ENCODE measurements at places on chromosomes 13 and 19.

GRCh38 chr19:36604656-36605100 is 435 bp upstream of the ZNF382 start:
- DNase-seq: peak; percentile 39

DNA sequence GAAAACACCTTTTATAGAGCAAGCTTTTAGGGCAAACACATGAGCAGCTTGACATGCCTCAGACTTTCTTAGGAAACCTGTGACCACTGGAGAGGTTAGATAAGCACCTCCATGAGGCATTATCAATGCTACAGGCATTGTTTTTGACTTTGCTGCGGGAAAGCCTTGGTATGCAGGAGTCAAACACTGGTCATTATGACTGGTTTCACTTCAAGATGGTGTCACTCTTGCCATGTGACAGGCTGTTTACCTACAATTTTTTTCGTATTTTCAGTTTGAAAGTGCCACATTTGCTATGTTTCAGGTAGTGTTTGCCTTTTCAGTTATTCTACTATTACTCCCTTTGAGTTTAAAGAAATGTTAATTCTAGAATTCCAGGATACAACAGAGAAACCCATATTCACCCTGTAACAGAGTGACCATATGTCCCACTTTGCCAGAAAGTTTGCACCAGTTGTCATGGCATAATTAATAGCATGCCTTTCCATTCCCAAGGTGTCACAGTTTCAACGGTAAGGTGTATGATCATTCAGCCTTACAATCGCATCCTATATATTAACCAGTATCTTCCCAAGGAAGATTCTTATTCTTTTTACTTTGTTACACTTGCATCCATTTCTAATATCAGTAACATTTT is 33.0 kb downstream of the USP12 start:
- DNase-seq: no peak

- no peak for DNase-seq
These were observed 100.7 kb downstream of the CRYL1 start for GRCh38 chr13:20424949-20425348.

GRCh38 chr13:32639502-32640105 is 53.4 kb downstream of the PDS5B start:
- DNase-seq: peak; percentile 33

- no peak for DNase-seq
These were observed 392.1 kb downstream of the EFNB2 start for GRCh38 chr13:106143392-106143791.

DNA sequence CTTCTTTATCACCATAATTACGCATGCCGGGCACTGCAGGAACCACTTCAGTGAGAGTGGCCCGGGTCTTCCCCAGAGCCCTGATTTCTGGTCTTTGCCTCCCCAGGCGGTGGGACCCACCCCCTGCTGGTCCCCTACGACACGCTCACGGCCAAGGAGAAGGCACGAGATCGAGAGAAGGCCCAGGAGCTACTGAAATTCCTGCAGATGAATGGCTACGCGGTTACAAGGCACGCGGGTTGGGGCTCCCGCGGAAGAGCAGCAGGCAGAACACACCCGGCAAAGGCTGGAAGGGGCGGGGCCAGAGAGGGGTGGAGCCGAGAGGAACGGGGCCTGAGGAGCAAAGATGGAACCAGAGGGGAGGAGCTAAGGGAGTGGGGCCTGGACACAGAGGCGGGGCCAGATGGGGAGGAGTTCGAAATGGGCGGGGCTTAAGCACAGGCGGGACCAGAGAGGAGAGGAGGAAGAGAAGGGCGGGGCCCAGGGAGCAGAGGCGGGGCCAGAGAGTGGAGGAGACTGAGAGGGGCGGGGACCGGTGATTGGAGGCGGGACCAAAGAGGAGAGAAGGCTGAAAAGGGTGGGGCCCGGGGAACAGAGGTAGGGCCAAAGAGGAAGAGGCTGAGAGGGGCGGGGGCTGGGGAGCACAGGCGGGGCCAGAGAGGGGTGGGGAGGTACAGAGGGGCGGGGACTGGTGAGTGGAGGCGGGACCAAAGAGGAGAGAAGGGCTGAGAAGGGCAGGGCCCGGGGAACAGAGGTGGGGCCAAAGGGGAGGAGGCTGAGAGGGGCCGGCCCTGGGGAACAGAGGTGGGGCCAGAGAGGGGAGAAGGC is 73.4 kb downstream of the RYR1 start:
- no peak for DNase-seq

DNA sequence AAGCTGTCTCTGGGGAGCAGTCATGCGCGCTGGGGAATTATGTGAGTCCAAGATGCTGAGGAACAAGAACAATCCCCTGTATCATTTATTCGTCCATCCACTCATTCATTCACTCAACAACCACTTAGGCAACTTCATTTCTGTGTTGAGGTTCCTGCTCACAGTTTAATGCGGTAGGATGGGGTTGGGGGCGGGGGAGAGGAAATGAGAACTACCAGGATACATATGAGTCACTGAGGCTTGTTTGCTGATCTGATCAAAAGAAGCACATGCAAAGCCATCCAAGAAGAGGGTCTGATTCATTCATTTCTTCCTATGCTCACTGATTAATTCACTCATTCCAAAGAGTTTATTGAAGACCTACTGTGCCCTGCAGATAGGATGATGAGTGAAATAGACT is 20.9 kb downstream of the ZNF536 start:
- no peak for DNase-seq

DNA sequence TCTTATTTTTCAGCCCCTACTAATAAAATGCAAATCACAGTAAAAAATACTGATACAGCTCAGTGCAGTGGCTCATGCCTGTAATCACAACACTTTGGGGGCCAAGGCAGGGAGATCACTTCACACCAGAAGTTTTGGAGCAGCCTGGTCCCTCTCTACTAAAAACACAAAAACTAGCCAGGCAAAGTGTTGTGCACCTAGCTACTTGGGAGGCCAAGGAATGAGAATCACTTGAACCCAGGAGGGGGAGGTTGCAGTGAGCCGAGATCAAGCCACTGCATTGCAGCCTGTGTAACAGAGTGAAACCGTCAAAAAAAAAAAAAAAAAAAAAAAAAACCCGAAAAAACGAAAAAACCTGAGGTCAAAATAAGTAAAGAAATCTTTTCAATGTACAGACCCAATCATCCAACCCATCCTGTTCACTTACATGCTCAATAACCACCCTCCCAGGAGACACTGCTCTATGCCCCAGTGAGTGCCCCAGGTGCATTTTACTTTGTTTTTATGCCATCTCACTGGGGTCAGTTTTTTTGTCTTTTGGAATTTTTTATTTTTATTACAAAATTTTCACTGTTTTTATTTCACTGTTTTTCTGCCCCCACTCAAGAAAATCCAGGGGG is 107.0 kb downstream of the ZNF486 start:
- no peak for DNase-seq

DNA sequence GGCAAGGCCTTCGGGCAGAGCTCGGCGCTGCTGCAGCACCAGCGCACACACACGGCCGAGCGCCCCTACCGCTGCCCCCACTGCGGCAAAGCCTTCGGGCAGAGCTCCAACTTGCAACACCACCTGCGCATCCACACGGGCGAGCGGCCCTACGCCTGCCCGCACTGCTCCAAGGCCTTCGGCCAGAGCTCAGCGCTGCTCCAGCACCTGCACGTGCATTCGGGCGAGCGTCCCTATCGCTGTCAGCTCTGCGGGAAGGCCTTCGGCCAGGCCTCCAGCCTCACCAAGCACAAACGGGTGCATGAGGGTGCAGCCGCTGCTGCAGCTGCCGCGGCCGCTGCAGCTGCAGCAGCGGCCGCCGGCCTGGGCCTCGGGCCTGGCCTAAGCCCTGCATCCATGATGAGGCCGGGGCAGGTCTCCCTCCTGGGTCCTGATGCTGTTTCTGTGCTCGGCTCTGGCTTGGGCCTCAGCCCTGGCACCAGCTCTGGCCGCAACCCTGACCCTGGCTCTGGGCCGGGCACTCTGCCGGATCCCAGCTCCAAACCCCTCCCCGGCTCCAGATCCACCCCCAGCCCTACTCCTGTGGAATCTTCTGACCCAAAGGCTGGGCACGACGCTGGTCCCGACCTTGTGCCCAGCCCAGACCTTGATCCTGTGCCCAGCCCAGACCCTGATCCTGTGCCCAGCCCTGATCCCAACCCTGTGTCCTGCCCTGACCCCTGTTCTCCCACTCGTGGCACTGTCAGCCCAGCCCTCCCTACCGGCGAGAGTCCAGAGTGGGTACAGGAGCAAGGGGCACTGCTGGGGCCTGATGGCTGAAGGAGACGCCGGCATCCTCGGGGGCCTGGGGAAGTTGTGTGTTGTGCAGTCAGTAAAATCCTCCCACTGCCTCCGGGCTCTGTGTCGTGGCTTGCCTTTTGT is 2.0 kb upstream of the MCOLN1 start:
- DNase-seq: peak; percentile 35

GRCh38 chr19:628168-628567 is 5.2 kb downstream of the POLRMT start:
- no peak for DNase-seq

- DNase-seq: no peak
These were observed 7.0 kb upstream of the SPACA6 start for GRCh38 chr19:51686171-51686570.

DNA sequence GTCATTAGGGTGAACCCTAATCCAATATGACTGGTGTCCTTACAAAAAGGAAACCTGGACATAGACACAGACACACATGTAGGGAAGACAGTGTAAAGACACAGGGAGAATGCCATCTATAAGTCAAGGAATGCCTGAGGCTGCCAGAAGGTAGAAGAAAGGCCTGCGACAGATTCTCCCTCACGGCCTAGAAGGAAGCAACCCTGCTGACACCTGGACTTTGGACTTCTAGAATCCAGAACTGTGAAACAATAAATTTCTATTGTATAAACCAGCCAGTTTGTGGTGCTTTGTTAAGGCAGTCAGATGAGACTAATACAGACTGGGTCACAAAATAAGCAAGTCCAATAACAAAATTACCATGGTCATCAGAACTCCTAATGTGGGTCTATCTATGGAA is 120.4 kb downstream of the ENOX1 start:
- no peak for DNase-seq

- DNase-seq: no peak
These were observed 60.3 kb downstream of the SMARCA4 start for GRCh38 chr19:11020982-11021759.

DNA sequence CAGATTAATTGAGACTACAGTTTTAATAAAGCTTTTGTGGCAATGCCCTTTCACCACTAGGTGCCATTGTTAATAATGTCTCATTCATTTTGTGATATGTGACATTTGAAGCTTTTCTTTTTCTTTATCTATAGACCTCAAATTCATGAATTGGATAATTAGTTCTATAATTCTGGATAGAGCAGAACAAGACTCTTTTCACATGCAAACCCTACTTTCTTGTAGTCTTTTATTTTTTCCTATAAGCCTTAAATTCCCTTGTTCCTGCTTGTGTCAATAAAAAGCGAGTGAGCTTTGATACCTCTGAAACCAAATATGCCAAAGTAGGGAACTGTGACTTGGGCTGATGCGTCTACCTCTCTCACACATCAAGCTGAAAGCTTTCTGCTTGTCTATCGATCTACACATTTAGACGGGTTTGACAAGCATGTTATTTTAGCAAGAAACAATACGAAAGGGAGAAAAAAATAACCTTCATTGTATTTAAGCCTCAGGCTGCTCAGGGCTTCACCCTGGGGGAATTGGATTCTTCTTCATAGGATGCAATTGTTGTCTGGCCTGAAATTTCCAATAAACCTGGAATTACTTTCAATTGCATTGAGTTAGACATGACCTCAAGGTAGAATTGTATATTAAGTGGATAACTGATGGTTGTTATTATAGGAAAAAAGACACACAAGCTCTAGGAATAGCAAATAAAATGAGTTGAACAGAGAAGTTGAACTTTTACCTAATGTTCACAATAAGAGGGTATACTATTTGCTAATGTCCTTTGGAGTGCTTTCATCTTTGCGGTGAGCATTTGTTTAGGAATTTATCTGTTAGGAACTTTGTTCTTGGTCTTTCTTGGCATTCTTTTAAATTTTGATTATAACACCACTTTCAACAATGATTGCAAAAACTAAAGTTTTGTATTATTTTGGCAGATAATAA is 1150.2 kb upstream of the PCDH9 start:
- no peak for DNase-seq

DNA sequence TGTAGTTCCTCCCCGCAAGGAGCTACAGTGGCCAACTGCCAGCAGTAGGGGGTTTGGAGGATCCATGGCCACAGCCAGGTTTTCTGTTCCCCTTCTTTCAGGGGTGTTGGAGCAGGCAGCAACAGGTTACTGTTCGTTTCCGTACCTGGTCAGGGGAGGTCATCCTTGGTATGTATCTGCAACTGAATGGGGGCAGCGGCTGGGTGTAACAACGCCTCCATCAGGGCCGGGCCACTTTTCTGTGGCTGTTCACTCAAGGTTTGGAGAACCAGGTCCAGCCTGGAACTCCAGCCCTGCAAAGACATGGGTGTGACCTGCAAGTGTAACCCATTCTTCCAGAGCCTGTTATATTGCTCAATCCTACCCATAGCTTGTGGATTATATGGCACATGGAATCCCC is 732.3 kb upstream of the MIR17HG start:
- no peak for DNase-seq

- no peak for DNase-seq
These were observed 132.2 kb downstream of the NUFIP1 start for GRCh38 chr13:44857061-44857460.

GRCh38 chr19:13154241-13154778 is 4.1 kb downstream of the IER2 start:
- DNase-seq: no peak

DNA sequence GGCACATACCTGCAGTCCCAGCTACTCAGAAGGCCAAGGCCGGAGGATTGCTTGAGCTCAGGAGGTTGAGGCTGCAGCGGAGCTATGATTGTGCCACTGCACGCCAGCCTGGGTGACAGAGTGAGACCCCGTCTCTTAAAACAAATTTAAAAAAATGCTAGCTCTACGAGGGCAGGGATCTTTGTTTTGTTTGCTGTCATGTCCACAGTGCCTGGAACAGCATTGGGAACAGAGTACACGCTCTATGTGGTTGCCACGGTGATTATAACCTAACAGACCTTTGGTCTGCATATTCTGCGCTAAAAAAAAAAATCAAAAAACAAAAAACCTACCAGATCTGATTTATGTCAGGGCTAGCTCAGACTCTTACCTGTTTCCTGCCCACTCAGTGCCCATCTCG is 2.2 kb upstream of the SHFL start:
- no peak for DNase-seq

DNA sequence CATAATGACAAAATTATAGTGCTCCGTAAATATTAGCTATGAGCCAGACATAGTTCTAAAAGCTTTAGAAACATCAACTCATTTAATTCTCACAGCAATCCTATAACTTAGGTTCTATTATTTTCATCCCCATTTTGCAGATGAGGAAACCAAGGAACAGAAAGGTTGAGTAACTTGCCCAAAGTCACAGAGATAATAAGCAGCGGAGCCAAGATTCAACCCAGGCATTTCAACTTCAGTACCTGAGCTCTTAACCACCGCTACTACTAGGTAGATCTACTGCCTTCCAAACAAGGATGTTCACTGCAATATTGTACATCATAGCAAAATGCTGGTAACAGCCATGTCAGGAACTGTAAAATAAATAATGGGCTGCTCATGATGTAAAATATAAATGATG is 39.9 kb downstream of the ELF1 start:
- DNase-seq: no peak

DNA sequence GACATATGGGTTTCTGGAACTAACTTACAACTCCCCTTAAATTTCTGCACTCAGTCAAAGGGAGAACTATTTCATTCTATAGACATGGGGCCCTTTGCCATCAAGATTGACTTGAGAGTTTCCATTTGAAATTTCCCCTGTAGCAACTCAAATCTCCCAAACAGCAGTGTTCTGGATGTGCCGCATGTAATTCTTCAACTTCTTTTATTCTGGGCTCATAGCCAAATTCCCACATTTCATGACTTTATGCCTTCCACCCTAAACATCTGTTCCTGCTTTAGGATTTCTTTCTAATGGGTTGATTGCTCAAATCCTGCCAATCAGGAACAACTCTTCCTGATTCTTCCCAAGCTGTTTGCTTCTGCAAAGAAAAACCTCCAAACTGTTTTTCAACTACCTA is 336.0 kb downstream of the TBC1D4 start:
- no peak for DNase-seq

All from amygdala (tissue), 56 donors.